HFFc6 (cell line): ENCODE measurements at places on chromosomes 11 and 22.

DNA sequence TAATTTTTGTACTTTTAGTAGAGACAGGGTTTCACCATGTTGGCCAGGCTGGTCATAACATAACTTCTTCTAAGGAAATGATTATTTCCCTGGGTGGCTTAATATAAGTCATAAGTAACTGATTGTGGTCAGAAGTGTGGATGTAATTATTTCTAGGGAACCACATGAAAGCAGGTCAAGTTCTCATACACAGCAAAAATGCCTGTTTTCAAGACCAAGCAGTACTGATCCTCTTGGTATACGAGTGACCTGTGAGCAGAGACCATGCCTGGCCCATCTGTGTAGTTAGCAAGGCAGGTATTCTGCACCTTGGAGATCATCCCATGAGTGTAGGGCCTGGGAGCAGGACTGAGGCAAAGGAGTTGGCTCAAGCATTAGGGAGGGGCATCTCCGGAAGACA lies 32.5 kb upstream of the NUCB2 start:
- DNase-seq = no peak

- no peak for DNase-seq
Measured at GRCh38 chr11:47400768-47401279, 7.6 kb upstream of the SLC39A13 start.

- peak; percentile 8 for DNase-seq
Measured at GRCh38 chr11:94511932-94512781, at the start of gene C11orf97. Gene C11orf97, plus strand, starts transcription at chr11:94512461. Its CDS starts 68 bp downstream, at chr11:94512529.

DNA sequence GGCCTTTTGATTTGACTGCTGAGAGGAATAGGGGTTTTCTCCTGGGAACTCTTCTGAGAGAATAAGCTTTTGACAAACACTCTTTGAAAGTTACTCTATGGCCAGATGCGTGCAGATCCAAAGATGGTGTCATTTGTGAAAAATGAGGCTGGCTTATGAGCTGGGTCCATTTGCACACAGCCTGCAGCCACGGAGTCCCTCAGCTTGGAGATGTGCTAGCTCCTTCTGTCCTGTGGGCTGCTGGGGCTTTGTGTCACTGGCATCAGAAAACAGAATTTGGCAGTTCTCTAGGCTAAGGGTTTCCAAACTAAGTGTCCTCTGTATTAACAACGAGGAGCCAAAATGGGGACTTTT lies 702.4 kb downstream of the NTM start:
- no peak for DNase-seq

DNA sequence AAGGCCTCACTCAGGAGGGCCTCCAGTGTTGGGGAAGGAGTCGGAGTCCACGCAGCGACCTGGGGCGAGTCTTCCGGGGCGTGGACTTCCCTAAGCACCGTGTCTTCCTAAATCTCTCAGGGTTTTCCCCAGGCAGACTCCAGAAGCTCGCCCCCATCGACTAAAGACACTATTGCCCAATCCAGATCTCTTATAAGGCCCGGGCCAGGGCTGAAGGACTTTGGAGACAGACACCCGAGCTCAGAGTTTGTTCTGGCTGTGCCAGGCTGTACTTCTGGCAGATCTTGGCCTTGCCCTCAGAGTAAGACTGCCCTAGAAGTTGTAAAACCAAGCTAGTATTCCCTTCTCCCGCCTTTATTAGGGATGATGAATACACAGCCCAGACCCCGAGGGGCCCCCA lies 191.4 kb downstream of the BUD13 start:
- DNase-seq = no peak

GRCh38 chr22:26753125-26753862 lies 95.9 kb downstream of the MIAT start:
- DNase-seq = no peak

DNA sequence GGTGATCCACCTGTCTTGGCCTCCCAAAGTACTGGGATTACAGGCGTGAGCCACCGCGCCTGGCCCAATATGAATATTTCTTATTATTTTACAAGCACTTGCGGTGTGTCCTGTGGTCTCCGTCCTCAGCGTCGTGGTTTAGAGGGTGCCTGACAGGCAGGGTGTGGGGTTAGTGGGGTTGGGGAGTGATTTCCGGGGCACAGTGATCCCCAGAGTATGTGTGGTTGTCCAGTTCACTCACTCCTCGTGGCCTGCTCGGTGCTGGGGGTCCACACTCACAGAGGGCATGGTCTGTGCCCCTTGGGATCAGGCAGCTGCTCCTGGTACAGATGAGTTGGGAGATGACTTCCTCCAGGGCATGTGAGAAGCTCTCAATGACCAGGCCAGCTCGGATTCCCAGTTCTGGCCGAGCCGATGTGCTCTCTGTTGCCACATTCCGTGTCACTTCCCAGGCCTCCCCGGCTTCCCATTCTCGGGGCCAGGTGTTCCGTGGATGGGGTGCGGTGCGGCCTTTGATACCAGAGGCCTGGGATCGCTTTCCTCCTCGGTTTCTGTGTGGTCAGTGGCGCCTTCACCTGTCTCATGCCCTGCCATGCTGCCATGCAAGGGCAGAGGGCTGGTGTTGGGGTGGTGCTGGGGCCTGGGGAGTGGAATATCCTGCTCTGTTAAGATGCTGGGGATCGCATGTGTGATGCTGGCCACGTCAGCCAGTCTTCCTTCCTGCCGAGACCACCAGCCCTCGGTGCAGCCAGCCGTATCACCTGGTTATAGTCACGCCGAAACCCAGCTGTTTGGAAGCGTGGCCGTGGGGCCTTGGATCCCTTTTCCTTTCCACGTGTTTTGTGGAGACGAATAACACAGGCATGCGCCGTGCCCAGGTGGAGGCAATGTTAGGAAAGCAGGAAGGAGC lies 39.6 kb downstream of the PARVB start:
- no peak for DNase-seq

DNA sequence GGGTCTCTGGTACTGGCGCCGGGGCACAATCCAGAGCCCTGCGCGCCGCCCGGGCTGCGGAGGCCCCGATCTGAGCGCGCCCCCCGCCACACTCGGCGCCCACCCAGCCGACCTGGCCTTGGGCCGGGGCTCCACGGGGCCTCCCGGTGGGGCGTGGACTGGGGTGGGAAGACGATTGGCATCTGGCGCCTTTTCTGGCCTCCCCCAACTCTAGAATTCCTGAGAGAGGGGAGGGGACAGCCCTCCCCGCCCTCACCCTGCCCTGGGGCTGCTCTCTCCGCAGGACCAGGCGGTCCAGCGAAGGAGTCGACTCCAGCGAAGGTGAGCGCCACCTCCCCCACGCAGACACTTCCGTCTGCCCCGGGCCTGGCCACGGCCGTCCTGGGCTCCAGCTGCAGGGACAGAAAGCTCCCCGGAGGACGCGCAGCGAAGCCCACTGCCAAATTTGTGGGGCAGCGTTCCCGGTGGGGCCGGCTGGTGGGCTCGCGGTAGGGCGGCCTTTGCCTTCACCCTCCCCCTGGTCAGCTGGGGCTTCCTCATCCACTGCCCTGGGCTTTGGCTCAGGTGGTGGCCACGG lies 593 bp downstream of the SSH3 start:
- DNase-seq = no peak

DNA sequence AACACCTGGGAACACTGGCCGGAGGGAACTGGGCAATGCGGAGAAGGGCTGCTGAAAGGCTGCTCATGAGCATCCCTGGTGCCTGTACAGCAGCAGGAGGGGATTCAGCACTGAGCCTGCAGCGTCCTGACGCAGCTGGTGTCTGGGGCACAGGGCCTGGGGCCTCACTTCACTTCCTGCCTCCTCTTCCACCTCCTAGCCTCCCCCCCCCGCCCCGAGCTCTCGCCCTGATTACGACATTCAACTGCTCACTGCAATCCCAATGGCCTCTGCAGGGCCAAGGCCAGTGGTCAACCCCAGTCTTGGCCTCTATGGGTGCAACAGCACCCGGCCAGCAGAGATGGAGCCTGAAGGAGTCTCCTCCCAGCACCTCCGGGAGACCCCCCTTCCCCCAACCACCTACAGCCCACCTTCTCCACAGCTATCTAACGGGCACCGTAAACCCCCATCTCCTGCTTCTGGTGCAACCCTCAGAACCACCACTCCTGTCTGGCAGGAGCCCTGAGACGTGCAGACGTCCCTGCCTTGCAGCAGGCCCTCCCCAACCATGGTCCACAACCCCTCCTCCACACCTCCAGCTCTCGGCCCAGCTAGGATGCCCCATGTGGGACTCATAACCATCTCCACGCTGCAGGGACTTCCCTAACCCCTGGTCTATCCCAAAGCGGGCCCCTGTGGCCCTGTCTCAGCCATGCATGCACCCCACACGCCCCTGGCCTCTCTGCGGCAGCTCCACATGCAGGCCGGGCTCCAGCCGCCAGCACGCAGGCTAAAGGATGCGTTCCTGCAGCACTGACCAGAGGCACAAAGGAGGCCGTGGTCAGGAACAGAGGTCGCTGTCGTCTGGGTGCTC lies 38.2 kb downstream of the BRD1 start:
- DNase-seq = peak; percentile 6

GRCh38 chr11:59199546-59200422 lies 12.9 kb downstream of the MPEG1 start:
- DNase-seq = no peak

- no peak for DNase-seq
Measured at GRCh38 chr11:106327134-106327533, 249.7 kb downstream of the AASDHPPT start.

DNA sequence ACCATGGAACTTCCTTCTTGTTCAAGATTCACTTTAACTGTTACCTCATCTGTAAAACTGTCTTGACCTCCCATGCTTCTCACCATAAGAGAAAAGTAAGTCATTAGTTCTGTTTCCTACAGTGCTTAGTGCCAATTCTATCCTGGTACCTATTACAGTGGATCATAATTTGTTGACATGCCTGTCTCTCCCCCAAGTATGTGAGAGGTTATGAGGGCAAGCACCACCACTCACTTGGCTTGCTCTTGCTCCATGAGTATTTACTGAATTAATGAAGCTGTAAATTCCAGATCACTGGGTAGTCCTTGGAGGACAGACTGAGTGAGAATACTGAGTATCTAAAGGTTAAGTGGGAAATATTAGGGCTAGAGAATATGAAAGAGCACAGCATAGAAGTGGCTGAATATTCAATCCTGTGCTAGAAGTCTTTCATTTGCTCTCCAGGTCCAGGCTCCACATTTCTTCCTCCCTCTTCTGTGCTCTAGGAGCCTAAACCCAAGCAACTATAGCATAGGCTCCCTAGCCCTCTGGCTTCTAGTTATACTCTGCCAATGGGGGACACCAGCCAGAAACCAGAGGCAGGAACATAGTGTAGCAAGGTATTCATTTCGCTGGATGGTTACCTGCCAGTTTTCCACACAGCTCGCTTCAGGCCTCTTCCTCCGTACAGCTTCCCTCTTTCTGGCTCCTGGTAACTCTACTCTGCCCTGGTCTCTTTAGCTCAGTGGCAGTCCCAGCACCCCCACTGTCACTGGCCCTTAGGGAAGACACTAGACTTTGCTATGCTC lies 118.2 kb upstream of the SLC5A12 start:
- no peak for DNase-seq

GRCh38 chr22:45966320-45966894 lies 10.6 kb downstream of the WNT7B start:
- no peak for DNase-seq

- no peak for DNase-seq
Measured at GRCh38 chr11:69375316-69376154, 81.6 kb downstream of the MYEOV start.

- no peak for DNase-seq
Measured at GRCh38 chr22:16834971-16835370, 9.8 kb upstream of the XKR3 start.

DNA sequence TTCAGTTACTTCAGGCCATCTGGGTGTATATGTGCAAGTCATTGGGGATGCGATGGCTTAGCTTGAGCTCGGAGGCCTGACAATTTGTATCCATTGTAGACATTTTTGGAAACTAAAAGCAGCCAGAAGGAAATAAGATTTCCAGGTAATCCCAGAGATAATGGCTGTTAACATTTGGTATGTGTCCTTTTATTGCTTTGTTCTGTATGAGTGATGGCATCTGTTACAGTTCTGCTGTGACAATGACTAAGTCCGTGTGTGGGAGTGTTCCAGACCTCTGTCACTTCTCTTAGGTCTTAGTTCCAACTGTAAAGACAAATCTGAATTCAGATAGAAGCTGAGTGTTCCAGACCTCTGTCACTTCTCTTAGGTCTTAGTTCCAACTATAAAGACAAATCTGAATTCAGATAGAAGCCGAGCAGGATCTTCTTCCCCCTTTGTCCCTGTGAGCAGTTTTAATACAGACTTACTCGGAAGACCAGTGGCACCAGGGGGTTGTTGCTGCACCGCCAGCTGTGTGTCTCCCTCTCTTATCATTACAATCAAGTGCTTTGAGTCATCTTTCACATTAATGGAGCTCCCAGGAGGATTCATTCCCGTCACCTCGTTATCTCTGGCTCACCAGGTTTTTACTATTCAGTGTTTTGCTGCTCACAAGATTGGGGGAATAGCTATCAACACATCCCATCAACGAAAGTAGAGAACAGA lies 190.9 kb upstream of the SORL1-AS1 start:
- DNase-seq = no peak

GRCh38 chr11:44967930-44968496 lies 17.3 kb upstream of the TP53I11 start:
- no peak for DNase-seq

- DNase-seq = no peak
Measured at GRCh38 chr11:111361874-111362273, 17.2 kb downstream of the POU2AF1 start.

- DNase-seq = no peak
Measured at GRCh38 chr22:21726650-21727049, 8.9 kb downstream of the YPEL1 start.

GRCh38 chr22:39935612-39936011 lies 24.6 kb upstream of the TMA7B start:
- no peak for DNase-seq
